Right cardiac atrium (tissue), 5 donors: ENCODE measurements at places on chromosomes 11 and 22. TPM values are rescaled to one million over a fixed set of nuclear protein-coding genes. Genes with fewer than 3 reads are reported as not detected.
A peak's percentile ranks its signal among the peaks of the same experiment; 100 is the strongest.

DNA sequence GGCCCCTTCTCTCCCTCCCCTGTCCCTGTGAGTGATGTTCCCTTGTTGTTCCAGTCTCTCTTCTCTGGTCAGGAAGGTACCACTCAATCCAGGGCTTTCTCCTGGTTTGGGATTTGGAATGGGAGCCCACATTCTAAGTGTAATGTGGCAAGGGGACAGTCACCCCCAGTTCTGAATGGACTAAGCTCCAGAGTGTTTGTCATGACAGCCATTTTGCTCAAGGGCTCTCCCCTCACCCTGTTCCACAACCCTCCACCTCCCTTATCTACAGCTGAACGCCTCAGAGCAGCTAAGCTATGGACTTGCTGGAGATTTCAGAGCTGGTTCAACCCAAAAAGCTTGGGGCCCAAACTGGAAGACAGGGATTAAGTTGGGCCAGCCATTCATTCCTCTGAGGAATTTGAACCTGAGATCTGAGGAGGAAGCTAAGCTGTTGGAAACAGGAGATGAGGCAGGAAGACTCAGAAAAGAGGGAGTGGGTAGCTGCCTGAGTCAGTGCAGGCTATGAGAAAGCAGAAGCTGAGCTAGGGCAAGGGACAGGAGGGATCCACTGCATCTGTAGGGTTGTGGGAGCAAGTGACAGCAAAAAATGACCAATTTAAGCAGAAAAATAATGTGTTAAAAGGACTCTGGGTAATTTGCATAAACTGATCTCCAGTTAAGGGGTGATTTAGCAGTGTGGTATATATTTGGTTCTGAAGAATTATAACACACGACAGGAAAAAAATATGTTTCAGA, 22.9 kb upstream of the FCHSD2 start:
- no peak for DNase-seq

Gene ABCC8
- 3.7 TPM for total RNA-seq

DNA sequence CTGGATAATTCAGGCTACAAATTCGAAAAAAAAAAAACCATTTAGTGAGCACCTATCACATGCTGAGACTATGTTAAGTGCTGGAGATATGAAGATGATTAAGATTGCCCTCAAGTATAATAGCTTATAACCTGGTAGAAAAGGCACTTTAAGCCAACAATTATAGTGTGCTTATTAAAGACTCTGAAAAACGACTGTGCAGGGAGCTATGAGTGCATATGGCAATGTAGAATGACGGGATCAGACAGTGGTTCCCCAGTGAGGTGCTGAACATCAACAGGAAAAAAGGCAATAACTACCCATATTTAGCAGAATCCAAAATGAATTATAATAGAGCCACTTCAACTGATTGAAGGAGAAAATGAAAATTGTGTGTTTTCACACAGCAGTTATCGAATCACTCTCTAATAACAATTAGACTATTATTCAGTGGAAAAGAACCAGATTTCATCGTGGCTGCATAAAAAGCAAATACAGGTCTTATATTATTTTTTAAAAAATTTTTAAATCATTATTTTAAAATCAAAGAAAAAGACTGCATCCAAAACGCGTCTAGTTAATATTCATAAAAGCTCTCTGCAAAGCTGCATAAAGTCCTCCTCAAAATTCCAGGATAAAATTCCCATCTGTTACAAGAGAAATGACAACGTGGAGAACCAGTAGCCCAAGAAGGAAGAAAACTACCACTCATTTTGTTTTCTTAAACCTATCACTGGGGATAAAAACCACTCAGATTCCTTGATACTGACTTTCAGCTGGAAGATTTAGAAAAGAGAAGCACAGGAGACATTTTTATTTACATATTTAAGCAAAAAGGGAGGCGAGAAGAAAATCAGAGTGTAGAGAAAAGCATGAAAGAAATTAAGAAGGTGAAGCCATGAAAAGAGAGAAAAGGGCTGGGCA, 1.1 kb downstream of the MTMR2 start:
- DNase-seq: no peak

Gene UBQLN3
- 0.14 TPM for total RNA-seq

- DNase-seq: no peak
These were observed 13.5 kb upstream of the DTX4 start for GRCh38 chr11:59158206-59159068.

GRCh38 chr11:23502826-23503225, 642.6 kb upstream of the CCDC179 start:
- no peak for DNase-seq

Gene PDGFB
- 12.2 TPM for total RNA-seq

Gene ACER3
- total RNA-seq: 10.6 TPM

- DNase-seq: peak; percentile 88
These were observed 11.1 kb downstream of the TXN2 start for GRCh38 chr22:36470162-36470993.

- DNase-seq: no peak
These were observed 60.4 kb downstream of the SFI1 start for GRCh38 chr22:31556627-31557203.

Gene SIDT2
- 42.4 TPM for total RNA-seq

Gene DMC1
- total RNA-seq: 1.6 TPM

Gene ANGPTL5
- 1.5 TPM for total RNA-seq

GRCh38 chr11:20050551-20051333, 109.5 kb downstream of the DBX1 start:
- DNase-seq: no peak

DNA sequence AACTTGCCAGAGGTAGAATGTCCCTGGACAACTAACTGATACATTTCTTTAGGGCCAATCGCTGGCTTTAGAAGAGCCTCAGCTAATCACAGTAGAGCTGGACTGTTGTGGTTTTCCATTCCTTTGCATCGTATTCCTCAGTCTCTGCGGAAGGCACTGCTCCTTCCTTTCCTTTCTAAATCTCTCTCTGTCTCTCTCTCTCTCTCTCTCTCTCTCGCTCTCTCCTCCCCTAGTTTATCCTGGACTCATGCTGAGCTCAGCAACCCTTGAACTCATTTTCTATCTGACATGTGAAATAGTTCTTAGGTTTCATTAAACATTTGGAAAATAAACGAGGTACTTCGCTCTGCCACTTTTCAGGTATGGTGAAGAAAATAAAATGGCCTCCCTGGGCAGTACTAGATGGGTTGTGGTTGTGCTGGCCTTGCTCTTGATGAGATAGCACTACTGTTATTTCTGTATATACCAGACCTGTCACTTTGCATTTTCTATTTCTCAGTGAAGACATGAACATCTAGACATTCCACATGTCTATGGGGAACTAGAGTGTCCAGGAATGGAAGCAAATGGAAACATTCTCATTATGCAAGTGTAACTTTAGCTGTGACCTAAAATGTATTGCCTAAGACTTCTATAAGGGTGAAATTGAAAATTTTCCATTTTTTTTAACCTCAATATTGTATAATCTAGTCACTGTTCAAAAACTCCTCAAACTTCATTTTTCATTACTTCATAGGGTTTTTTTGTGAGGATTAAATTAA, 12.0 kb upstream of the SESN3 start:
- no peak for DNase-seq

Gene SLC25A1
- total RNA-seq: 11.2 TPM

- no peak for DNase-seq
These were observed 897.2 kb downstream of the TBC1D22A start for GRCh38 chr22:47659467-47660223.

GRCh38 chr11:92685049-92685448, 284.4 kb upstream of the MTNR1B start:
- no peak for DNase-seq

GRCh38 chr22:33920197-33920540, at the start of gene LARGE1:
LARGE1 (minus strand) TSS chr22:33920476.
- DNase-seq: peak; percentile 76

DNA sequence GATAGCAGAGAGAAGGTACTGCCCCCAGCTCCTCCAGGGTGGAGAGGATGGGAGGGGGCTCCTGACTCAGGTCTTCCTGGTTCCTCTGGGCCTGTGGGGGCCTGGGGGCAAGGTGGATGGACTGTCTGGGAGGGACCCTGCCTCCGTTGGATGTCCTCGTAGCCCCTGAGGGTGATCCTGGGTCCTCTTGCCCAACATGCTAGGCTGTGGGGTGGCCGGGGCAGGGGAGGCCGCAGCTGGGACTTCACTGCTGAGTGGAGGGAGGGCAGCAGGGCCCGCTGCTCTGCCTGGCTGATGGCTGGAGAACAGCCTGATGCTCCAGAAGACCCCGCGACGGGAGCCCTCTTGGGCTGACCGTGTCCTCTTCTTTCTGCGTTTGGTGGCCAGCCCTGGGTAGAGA, 13.4 kb downstream of the FRMD8 start:
- no peak for DNase-seq

- no peak for DNase-seq
These were observed 11.2 kb upstream of the GLYATL1 start for GRCh38 chr11:58928107-58928499.

Gene DNAJB7
- total RNA-seq: not detected

- DNase-seq: no peak
These were observed 107.1 kb downstream of the NAT10 start for GRCh38 chr11:34212566-34212965.

- DNase-seq: no peak
These were observed 5.8 kb upstream of the PPIL2 start for GRCh38 chr22:21659864-21660525.

Gene NLRX1
- 24.7 TPM for total RNA-seq

Gene CFAP68
- 22.8 TPM for total RNA-seq

GRCh38 chr11:119000906-119001305, 3.0 kb downstream of the CENATAC start:
- no peak for DNase-seq

Gene THAP12
- 23.6 TPM for total RNA-seq

GRCh38 chr22:48884324-48884723, 943.3 kb downstream of the BRD1 start:
- DNase-seq: no peak

DNA sequence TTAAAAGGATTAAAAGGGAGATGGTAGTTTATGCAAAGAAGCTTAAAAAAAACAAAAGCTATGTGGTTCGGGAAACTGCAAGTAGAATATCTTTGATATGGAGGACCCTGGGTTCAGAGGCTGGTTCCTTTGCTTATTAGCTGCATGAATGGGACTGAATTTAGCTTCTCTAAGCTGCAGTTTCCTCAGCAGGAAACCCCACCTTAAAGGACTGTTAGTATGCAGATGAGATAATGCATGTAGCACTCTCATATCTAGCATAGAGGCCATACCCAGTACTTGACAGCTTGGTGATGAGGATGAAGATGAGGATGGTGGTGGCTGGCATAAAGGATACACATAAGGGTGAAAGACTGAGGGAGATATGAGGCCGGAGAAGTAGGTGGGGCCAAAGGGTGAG, 134.6 kb downstream of the RRAS2 start:
- DNase-seq: no peak

DNA sequence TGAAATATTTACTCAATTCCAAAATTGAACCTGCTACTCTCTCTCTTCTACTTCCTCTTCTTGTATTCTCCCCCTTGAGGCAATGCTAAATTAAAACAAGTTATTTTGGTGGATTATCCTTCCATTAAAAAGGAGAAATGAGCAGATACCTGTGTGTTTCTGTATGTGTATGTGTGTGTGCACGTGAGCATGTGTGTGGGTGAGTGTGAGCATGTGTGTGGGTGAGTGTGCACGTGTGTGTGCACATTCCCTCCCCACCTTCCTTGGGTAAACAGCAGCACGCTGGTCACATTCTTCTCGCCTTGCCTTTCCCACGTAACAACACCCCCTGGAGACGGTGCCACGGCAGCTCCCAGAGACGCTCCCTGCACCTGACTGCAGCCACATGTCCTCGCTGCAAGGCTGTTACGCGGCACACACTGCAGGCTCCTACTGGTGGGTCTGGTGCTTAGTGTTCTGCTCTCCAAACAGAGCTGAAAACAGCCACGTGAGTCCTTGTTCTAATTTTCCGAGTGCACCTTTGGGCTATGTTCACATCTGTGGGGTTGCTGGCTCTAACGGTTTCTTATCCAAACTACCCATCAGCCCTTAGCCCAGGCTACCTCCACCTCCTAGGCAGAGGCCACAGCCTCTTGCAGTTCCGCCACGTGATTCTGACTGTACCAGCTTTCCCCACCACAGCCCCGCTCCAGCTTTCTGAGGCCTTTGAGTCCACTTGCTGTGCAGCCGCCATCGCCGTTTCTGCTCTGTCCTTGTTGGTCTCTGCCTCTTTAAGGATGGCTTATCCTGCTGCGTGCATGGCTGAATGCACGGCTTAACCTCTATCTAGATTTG, 123.4 kb downstream of the CTTN start:
- peak; percentile 9 for DNase-seq

Gene THY1
- total RNA-seq: 0.74 TPM

Gene P4HA3
- total RNA-seq: 0.21 TPM

DNA sequence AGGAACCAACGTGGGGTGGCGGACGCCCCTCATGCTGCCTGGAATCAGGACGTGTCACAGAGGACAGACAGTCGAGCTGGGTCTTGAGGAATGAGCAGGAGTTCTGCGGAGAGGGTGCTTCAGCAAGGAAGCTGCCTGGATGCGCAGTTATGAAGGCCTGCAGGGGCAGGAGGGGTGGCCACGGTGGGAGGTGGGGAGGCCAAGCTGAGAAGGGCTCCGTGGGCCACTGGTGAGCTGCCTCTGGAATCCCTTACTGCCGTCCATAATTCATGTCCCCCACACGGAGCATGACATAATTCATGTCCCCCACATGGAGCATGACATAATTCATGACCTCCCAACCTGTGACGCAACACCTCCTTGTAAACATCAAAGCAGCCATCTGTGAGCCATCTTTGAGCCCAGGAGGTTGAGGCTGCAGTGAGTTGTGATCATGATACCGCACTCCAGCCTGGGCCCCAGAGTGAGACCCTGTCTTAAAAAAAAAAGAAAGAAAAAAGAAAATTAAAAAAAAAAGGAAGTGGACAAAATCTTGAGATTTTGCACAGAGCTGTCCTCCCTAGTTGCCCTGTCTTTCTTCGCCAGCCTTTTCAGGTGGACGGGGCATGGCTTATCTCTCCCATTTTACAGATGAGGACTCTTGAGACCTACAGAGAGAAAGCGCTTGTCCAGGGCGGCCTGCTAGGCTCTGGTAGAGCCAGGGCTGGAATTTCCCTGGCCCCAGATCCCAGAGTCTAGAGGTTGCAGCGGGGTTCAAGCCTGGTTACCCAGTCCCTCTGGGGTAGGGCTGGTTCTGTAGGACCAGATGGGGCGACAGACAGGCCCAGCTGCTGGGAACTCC, 24.3 kb upstream of the PICK1 start:
- peak; percentile 47 for DNase-seq

Gene APOBEC3H
- total RNA-seq: not detected

- no peak for DNase-seq
These were observed 78.4 kb downstream of the NAV2 start for GRCh38 chr11:19790831-19791552.

Gene LRRC74B
- not detected for total RNA-seq
